ENCODE measurements at places on chromosomes 2 and 18.
A peak's percentile ranks its signal among the peaks of the same experiment; 100 is the strongest.

DNA sequence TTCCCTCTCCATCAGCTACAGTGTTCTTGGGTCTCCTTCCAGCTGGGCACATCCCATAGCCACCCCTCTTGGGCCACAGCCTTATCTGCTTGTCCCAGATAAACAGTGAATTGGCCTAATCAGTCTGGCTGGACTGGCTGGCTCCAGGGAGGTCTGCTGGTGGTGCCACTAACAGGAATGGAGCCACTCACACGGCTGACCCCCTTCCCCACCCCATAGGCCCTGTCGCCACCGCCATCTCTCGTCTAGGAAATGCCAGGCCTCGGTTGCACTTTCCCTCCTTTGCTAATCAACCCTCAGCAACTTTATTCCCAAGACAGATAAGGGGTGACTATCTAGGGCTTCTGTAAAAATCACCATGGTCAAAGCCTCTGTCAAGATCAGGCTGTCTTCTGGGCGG is 23.0 kb upstream of the TNP1 start:
- no peak for DNase-seq

DNA sequence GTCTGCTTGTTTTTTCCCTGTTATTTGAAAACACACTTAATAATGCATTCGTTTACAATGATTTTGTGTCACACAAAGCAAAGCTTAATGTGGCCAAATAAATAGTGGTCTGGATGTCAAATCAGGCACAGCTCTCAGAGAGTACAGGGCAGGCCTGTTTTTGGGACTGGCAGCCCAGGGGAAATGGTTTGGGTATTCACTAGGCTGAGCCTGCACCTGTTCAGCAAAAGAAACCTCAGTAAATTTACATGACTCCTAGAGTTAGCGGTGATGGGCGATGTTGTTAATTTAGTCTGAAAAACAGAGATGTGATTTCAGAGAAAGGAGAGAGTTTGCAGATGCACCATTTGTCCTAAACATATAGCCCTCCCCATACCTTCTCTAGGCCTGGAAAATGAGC is 197.1 kb downstream of the ALK start:
- DNase-seq = no peak

- DNase-seq = no peak
These were observed 90.7 kb upstream of the KLHL29 start for GRCh38 chr2:23294238-23294637.

GRCh38 chr2:42931818-42932195 is 139.4 kb upstream of the HAAO start:
- no peak for DNase-seq

DNA sequence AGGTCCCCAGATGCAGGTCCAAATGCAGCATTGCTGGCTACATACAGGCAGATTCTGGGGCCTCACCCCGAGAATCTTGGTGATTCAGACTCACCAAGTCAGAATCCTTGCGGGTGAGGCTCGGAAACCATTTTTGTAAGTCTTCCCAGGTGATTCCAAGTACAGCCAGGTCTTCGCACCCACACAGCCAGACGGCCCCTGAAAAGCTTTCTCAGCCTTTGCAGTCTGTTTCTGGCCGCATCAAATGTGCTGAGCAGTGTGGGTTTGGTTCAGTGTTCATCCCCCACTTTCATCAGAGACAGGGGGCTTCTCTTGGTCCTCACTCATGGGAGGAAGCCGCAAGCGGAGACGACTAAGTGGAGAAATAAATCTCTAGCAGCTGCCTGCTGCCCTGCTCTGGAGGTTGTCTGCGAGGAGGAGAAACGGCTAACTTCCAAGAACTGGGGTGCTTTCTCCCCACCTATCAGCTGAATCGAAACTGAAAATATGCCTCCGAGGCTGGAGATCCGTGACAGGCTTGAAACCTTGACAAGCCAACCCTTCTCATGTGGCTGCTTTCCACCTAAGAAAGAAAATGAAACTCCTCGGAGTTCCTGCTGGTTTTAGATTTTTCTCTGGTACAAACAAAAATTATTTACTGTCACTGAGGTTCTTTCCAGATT is 8.9 kb upstream of the TMEM185B start:
- peak; percentile 31 for DNase-seq

- no peak for DNase-seq
These were observed 310.2 kb upstream of the FIGN start for GRCh38 chr2:164046040-164046439.

DNA sequence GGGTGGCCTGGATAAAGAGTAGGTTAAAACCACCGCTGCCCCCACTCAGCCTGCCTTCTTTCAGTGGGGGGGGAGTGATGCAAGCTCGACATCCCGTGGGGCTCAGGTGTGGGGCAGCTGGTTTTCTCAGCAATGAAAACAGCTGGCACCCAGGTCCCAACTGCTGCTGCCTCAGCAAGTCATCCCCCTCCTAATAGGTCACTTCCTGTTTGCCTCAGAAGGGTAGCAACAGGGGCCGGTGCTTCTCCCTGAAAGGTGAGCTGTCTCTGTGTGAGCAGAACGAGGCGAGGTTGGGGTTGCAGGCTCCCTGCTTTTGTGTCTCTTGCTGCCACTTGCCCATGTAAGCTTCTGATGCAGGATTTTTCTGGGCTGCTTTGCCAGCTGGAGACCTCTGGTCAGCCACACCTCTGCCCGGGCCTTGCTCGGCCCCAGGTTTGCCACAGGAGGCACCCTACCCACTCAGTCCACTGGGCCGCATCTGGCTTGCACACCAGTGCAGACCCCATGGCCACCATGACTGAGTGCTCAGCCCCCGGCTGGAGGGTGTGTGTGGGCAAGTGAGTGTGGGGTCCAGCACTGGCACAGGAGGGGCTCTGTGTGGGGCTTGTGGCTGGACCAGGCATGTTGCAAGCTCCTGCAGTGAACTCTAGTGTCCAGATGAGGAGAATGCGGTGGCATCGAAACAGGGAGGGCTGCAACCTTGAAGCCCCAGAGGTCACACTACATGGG is 11.5 kb upstream of the ASB1 start:
- no peak for DNase-seq

DNA sequence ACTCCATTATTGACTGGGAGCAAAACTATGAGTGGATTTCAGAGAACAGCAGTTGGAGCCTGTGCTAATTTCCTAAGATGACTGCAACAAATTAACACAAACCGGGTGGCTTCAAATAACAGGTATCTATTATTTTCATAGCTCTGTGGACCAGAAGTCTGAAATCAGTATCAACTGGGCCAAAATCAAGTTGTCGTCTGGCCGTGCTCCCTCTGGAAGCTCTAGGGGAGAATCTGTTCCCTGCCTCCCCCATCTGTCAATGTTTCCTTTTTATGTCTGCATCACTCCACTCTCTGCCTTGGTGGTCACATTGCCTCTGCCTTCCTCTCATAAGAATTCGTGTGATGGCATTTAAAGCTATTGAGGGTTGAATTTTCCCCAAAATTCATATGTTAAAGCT is 269.8 kb downstream of the TMX3 start:
- DNase-seq = no peak

- no peak for DNase-seq
These were observed 247.1 kb upstream of the UBE2E3 start for GRCh38 chr2:180733330-180733729.

GRCh38 chr2:229130522-229130921 is 140.6 kb downstream of the PID1 start:
- DNase-seq = no peak

- no peak for DNase-seq
These were observed 39.4 kb upstream of the ZNF638 start for GRCh38 chr2:71292159-71292558.

DNA sequence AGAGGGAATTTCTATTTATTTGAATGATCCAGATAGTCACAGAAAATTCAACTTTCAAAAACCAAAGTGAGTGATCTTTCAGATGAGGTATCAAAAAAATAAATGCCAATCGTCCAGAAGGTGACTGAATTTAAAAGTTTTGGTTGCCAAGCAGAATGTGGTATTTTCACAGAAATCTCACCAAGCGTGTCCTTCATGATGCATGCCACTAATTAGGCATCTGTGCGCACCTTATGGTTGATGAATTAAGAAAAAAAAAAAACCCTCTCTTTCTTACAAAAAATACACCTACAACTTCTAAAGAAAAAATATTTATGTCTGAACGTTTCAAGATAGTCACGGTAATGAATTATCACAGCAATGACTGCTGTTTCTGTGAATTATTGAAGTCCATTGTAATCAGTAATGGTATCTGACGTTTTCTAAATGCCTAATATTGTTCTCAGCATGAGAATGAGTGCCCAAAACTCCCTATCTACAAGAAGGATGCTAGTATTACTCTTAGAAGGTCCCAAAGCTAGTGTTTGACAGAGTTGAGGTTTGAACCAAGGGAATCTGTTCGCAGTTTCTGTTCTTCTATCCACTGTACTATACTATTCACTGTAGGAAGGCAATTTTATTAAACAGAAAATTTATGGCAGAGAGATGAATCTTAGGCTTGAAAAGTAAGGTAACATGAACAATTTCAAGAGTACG is 219.6 kb upstream of the NETO1 start:
- DNase-seq = no peak

Data from choroid plexus epithelial cell (primary cell).